Transverse colon (tissue), 4 donors: ENCODE measurements at places on chromosomes 4 and X. TPM values are rescaled to one million over a fixed set of nuclear protein-coding genes. Genes with fewer than 3 reads are reported as not detected.

GRCh38 chr4:137032222-137032621 is 500.1 kb downstream of the PCDH18 start:
- no peak overlapping the region for H3K4me3 ChIP-seq
- no peaks in the 10 kb centered on the region for H3K27me3 ChIP-seq
- no peak overlapping the region for H3K27ac ChIP-seq

DNA sequence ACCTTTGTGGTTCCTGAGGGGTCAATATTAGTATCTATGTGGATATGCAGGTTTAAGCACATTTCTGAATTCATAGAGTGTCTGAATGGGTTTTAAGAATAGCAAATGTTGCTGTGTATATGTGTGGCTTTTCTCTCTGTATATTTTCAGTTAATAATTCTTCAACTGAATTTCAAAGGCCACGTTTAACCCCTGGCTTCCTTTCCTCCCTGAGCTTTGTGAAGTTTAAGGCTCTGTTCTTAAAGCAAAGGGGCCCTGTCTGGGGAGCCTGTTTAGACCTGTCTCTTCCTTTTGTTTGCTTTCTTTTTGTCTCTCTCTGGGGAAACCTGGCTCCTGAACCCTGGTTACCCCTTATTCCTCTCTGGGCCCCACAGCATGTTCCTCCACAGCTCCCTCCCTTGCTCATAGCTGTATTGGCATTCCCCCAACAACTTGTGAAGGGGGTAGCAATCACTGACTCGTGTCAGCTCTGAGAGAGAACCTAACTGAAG is 139.1 kb downstream of the COL4A6 start:
- no peaks in the 10 kb centered on the region for H3K36me3 ChIP-seq
- no peaks in the 10 kb centered on the region for H3K4me1 ChIP-seq
- H3K4me3 ChIP-seq, result no peak overlapping the region
- H3K27ac ChIP-seq, result no peak overlapping the region
- no peak for DNase-seq

DNA sequence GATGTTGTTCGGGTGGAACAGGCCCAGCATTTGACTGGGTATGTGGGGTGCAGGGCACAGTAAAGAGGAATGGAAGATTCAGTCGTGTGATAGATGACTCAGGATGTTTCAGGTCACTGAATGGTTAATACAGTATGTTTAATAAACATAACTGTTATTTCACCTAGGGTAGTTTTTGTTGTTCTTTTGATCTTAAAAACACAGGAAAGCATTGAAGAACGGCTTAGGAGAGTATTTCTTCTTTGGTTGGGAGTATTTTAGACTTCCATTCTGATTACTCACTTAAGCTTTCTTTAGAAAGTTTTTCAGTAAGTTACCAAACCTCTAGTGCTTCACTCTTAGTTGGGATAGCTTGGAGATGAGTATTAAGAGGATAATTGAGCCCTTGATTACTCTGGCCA is 62.3 kb downstream of the STAG2 start:
- no peaks in the 10 kb centered on the region for H3K4me1 ChIP-seq
- H3K36me3 ChIP-seq, result no peaks in the 10 kb centered on the region
- H3K4me3 ChIP-seq, result no peak overlapping the region
- H3K27me3 ChIP-seq, result no peaks in the 10 kb centered on the region
- DNase-seq, result no peak

GRCh38 chrX:134622056-134622812 is 36.0 kb downstream of the PLAC1 start:
- H3K36me3 ChIP-seq, result no peaks in the 10 kb centered on the region
- DNase-seq, result no peak
- no peak overlapping the region for H3K4me3 ChIP-seq
- H3K4me1 ChIP-seq, result no peaks in the 10 kb centered on the region

GRCh38 chr4:18214411-18215055 is 193.0 kb upstream of the LCORL start:
- H3K4me3 ChIP-seq, result no peak overlapping the region
- no peaks in the 10 kb centered on the region for H3K27me3 ChIP-seq
- H3K4me1 ChIP-seq, result no peaks in the 10 kb centered on the region
- H3K27ac ChIP-seq, result no peak overlapping the region
- DNase-seq, result no peak
- no peaks in the 10 kb centered on the region for H3K36me3 ChIP-seq

DNA sequence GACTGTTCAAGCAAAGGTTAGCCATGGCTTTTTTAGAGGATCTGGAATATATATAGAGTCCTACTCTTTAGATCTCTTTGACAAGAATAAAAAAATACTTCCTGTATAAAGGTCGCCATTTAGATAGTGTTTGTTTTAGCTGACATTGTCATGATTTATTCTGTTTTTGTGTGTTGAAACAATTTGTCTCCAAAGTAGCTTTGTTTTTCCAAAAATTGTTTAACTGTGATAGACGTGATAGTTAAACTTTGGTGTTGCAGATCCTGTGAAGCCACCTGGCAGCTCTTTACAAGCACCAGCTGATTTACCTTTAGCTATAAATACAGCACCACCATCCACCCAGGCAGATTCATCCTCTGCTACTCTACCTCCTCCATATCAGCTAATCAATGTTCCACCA is 80.3 kb upstream of the SMARCA5 start:
- no peaks in the 10 kb centered on the region for H3K4me1 ChIP-seq
- no peak for DNase-seq
- H3K27me3 ChIP-seq, result no peaks in the 10 kb centered on the region
- H3K27ac ChIP-seq, result no peak overlapping the region
- H3K36me3 ChIP-seq, result peaks cover 4% of the 10 kb centered on the region

- no peak overlapping the region for H3K4me3 ChIP-seq
- H3K27me3 ChIP-seq, result no peaks in the 10 kb centered on the region
- no peaks in the 10 kb centered on the region for H3K4me1 ChIP-seq
- H3K36me3 ChIP-seq, result no peaks in the 10 kb centered on the region
- H3K27ac ChIP-seq, result no peak overlapping the region
Measured at GRCh38 chr4:3331511-3332394, 38.9 kb downstream of the RGS12 start.

DNA sequence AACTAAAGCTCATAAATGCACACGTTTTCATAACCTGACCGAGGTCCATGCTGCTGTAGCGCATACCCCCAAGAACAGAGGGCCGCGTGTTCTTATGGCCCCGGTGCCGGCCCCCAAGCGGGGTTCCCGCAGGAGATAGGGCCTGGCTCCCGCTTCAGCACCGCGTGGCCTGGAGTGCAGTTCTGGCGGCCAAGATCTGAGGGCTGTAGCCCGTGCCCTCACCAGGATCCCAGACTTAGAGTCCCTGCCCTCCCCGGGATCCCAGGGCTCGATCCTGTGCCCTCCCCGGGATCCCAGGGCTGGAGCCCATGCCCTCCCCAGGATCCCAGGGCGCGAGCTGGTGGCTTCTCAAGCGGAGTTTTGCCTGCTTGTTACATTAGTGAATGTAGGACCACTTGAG is 1.0 kb upstream of the GRPEL1 start:
- DNase-seq, result no peak
- H3K4me1 ChIP-seq, result peaks cover 32% of the 10 kb centered on the region
- H3K27me3 ChIP-seq, result no peaks in the 10 kb centered on the region

DNA sequence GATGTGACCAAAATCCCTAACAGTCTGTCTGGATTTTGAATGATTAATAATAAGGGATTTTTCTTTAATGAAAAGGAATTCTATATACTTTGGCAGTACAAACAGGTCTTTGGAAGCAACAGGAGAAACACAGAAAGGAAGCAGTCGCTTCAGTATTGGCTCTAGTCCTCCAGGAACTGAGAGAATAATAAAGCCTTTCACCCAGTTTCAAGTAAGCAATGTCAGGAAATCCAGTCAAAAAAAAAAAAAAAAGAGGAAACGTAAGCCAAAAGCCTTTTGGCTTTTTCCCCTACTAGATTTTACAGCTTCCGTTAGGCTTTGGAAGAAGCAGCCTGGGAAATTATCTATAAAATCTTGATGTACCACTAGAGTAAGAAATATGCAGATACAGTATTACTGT is 61.7 kb upstream of the HDAC8 start:
- no peak for DNase-seq
- H3K4me3 ChIP-seq, result no peak overlapping the region
- H3K27ac ChIP-seq, result no peak overlapping the region
- no peaks in the 10 kb centered on the region for H3K4me1 ChIP-seq
- no peaks in the 10 kb centered on the region for H3K27me3 ChIP-seq

DNA sequence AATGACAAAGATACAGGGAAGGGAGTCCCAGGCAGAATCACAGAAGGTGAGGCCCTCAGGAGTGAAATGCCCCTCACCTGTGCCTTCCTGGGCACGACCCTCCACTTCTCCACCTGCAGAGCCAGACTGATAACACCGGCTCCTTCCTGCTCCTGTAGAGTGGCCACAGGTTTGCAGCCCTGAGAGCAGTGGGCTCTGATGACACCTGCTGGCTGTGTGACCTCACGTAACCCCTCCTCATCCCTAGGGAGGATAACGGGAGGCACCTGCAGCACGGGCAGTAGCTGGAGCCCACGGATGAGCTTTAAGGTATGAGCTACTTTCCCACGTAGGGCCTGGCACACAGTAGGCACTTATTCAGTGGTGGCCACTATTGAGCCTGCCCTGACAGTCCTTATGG is 25.5 kb upstream of the MAN2B2 start:
- no peak for DNase-seq
- peaks cover 42% of the 10 kb centered on the region for H3K27me3 ChIP-seq
- no peak overlapping the region for H3K27ac ChIP-seq
- H3K4me3 ChIP-seq, result no peak overlapping the region

- H3K27ac ChIP-seq, result no peak overlapping the region
- H3K36me3 ChIP-seq, result no peaks in the 10 kb centered on the region
- DNase-seq, result no peak
- no peaks in the 10 kb centered on the region for H3K27me3 ChIP-seq
Measured at GRCh38 chr4:79588679-79589078, 180.7 kb upstream of the GK2 start.

DNA sequence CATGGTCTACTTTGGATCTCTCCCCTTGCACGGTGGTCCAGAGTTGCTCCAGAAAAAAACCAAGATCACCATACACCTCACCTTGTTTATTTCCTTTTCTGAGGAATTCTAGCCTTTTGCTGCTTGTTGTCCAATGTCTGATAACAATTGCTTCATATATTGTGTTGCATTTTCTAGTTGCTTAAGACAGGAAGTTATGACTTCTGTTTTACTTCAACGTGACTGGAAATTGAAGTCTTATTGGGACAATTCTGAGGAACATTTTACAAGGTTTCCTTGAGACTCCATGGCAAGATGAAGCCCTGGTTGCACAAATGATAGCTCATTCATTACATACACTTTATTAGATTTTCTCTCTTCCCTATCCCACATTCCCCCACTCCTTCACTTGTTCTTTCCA is 5.2 kb downstream of the CXCL1 start:
- no peaks in the 10 kb centered on the region for H3K36me3 ChIP-seq
- no peak for DNase-seq
- H3K27ac ChIP-seq, result no peak overlapping the region
- no peak overlapping the region for H3K4me3 ChIP-seq
- H3K4me1 ChIP-seq, result no peaks in the 10 kb centered on the region
- H3K27me3 ChIP-seq, result peaks cover 7% of the 10 kb centered on the region

DNA sequence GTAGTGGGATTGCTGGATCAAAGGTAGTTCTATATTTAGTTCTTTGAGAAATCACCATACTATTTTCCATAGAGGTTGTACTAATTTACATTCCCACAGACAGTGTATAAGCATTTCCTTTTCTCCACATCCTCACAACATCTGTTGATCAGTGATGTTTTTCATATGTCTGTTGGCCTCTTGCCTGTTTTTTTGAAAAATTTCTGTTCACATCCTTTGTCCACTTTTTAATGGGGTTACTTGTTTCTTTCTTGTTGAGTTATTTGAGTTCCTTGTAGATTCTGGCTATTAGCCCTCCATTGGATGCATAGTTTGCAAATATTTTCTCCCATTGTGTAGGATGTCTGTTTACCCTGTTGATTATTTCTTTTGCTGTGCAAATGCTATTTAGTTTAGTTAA is 72.6 kb downstream of the STOX2 start:
- H3K27ac ChIP-seq, result no peak overlapping the region
- H3K36me3 ChIP-seq, result no peaks in the 10 kb centered on the region
- H3K4me3 ChIP-seq, result no peak overlapping the region
- H3K4me1 ChIP-seq, result no peaks in the 10 kb centered on the region
- no peaks in the 10 kb centered on the region for H3K27me3 ChIP-seq

DNA sequence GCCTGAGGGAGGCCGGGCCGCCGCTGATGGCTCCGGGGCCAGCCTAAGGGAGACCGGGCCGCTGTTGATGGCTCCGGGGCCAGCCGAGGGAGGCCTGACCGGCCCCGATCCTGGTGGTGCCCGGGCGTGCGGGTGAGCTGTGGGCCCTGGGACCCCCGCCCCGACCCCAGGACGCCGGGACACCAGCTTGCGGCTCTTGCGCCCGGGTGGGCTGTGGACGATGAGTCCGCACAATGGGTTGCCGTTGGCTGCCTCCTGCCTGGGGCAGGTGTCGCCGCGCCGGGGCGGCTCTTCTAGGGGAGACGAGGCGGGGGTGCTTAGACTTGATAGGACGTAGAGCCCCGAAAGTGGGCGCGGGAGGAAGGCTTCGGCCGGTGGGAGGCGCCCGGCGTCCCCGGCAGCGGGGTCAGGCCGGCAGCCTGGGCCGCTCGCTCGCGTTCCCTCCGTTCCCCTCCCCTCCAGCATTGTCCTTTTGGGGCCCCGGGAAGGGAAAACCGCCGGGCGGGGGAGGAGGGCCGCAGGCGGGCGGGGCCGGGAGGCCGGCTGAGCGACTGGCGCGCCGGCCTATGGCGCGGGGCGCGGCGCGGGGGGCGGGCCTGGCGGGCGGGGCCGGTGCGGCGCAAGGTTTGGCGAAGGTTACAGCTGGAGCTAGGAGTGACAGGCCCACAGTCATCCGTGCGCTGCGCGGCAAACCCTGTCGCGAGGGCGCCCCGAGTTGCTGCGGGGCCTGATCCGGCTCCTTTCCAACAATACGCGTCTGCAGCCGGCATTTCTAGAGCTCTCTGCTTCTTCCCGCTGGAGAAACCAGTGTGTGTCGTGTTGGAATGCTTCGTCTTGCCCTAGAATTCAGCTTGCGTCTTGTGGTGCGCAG is 819 bp downstream of the KIAA0232 start:
- peak; percentile 94 for DNase-seq
- H3K36me3 ChIP-seq, result no peaks in the 10 kb centered on the region
- no peaks in the 10 kb centered on the region for H3K27me3 ChIP-seq
- peak overlapping the region; percentile 99 for H3K27ac ChIP-seq
- H3K4me3 ChIP-seq, result peak overlapping the region; percentile 94
- peaks cover 7% of the 10 kb centered on the region for H3K4me1 ChIP-seq

DNA sequence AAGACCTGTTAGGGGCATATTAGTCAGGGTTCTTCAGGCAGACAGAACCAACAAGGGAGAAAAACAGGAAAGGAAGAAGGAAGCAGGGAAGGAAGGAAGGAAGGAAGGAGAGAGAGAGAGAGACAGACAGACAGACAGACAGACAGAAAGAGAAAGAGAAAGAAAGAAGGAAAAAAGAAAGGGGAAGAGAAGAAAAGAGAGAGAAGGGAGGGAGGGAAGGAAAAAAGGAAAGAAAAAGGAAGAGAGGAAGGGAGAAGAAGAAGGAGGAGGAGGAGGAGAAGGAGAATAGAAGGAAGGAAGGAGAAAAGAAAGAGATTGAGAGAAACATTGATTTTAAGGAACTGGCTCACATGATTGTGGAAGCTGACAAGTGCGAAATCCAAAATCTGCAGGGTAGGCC is 89.0 kb downstream of the DHX15 start:
- no peaks in the 10 kb centered on the region for H3K27me3 ChIP-seq
- DNase-seq, result no peak
- no peaks in the 10 kb centered on the region for H3K36me3 ChIP-seq
- no peaks in the 10 kb centered on the region for H3K4me1 ChIP-seq
- H3K4me3 ChIP-seq, result no peak overlapping the region

Gene NOX1
- 17.6 TPM for total RNA-seq

Gene PABPC4L
- 0.32 TPM for total RNA-seq

Gene SMARCA1
- 16.1 TPM for total RNA-seq

Gene TMEM271
- not detected for total RNA-seq

Gene TRAM1L1
- total RNA-seq, result not detected

Gene YY2
- not detected for total RNA-seq

Gene RPS6KA6
- 16.4 TPM for total RNA-seq

Gene CT45A3
- not detected for total RNA-seq

Gene CNGA1
- 21.0 TPM for total RNA-seq

Gene RHOXF2
- total RNA-seq, result not detected

Gene TNIP3
- total RNA-seq, result 0.41 TPM
